ENCODE measurements at places on chromosomes 2 and 18.

DNA sequence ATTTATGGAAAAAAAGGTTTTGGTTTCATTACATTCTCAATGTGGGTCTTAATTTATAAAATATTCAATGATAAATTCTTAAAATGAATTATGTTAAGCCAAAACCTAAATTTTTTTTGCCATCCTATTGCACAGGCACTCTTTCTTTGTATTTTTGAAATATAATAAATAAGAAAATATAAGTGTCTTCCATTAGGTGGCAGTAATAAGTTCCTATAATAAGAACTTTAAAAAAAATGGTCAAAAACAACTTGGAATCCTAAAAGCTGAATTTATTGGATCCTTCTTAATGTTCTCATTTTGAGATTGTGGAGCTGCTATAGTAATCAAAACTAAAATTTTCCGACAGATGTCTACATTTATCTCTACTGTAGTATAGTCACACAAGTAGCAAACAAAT, 5.7 kb downstream of the CALCRL start:
- DNase-seq = peak; percentile 31

- DNase-seq = no peak
These were observed 72.8 kb downstream of the LYPD1 start for GRCh38 chr2:132597166-132597565.

GRCh38 chr2:68870215-68870614, 982 bp downstream of the BMP10 start:
- peak; percentile 51 for DNase-seq

DNA sequence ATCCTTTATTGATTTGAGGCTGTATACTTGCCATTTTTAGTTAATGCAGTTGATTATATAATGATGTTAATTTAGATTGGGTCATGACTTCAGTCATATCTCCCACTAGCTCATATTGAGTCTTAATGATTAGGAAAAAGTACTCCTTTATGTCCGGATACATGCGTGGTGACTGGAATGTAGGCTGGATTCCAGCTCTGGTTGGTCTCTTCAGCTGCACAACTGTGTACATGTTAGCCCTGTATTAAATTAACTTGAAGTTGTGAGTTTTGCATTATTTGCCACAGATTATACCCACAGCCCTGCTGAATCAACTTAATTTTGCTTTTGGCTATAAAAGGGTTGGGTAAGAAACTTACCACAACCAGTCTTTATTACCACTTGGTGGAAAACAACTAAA, 22.5 kb downstream of the MOB4 start:
- no peak for DNase-seq

DNA sequence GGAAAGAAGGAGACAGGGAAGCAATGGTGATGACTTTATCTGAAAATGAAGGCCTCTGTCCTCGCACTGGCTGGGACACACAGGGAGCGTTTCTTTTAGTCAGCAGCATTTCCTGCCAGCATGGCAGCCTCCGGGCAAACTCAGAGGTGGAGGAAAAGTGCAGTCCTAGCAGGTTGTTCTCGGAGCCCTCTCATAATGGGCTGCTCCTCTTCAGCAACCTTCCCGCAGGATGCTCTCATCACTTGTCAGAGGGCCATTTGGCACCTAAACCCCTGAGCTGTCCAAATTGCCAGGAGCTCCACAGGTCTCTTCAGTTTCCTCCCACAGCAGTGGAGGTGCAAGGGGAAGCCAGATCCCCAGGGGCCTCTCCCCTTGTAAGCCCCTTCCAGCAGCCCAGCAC, 6.2 kb downstream of the STK39 start:
- no peak for DNase-seq

DNA sequence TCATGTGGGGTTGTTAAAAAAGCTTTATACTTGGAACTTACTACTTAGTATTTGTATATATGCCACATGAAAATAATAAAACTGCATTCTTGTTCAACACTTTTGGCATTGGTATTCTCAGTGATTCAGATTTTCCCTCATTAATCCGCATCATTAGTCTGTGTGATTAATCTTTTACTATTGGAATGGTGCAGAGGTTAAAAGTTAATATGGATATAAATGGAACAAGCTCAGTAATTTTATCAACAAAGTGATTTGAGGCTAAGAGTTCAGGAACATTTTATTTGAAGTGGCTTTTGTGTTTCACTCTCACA, 45.4 kb upstream of the REG3G start:
- no peak for DNase-seq

DNA sequence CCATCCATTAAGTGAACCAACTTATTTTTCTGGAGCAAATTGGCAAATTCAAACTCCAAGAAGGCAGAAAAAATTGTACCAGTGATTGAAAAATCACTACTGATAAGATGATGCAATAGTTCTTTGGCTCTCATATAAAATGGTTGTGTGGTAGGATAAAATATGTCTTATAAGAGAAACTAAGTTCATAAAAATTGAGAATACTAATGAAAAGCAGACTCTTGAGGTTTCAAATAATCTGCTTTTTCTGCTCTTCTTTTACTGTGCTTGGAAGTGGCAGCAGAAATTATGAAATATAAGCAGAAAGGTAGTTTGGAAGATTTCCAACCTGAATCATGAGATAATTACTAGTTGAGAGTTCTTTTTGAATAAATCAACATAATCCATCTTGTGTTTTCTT, 61.9 kb downstream of the PPP1R1C start:
- no peak for DNase-seq

GRCh38 chr2:10876394-10876793, 35.3 kb upstream of the KCNF1 start:
- peak; percentile 84 for DNase-seq

DNA sequence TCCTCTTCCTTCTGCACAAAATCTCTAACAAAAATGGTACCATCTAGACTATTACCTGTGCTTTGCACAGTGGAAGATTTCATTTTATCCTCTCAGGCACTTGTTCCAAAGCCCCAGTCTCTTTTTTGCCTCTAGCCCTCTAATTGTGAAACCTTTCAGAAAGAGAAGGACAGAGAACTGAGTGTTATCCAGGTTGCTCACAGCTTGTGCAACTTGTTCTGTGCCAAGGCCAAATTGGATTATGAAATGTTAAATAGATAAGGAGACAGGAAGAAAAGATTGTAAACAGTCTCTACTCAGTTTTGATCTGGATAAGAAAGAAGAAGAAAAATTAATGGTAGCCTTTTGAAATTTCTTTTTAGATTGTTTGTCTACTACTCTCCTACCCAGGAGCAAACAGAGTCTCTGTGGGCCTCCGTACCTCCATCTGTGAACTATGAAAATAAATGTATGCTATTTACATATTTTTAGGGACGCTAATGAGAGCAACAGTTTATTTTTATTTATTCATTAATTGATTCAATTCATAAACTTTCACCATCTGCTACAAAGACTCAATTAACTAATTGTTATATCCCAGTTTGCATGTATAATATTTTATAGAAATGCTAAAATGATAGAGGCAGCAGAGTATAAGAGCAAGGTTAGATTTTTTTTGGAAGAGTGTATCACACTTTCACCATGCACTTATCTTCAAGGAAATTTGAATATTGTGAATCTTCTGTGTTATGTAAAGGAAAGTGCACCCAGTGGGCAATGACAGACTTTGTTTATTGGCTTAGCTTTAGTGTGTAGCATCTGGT, 339.0 kb upstream of the ETAA1 start:
- no peak for DNase-seq

DNA sequence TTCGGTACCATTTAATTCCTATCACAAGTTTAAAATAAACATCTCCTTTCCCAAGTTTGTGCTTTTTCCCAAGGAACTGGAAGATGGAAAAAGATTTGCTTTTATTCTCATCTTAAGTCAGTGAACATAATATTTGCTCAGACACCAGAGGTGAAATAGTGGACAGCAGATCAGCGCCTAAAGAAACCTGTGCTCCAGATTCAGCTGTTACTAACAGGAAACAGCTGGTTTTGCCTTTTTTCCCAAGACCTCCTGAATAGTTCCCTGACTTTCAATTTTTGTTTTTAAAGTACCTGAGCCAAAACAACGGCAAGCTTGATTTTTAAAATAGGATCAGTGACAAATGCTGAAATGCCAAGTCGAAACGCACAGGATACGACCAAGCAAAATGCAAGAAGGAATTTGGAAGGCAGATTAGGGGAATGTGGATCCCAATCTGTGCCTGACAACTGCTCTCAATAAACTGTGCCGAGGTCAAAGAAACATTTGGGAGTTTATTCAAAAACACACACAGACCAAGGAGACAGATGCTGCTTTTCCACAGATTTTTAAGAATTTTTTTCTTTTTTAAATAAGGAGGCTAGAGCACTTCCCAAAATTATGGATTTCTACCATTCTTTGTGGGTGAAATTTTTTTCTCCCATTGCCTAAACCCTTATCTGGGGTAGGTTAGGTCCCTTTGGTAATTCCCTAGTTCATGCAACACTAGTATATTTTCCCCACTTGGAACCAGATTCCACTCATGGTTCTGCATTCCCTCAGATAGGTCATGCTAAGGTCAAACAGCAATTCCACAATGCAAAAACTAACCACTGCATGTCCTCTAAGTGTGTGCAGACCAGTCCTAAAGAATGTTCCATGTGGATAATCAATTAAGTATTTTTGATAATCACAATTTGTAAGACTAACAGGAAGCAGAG, 121.5 kb upstream of the PDE1A start:
- peak; percentile 20 for DNase-seq

- no peak for DNase-seq
These were observed 37.8 kb downstream of the GORASP2 start for GRCh38 chr2:170966648-170967396.

- no peak for DNase-seq
These were observed 68.3 kb downstream of the MRO start for GRCh38 chr18:50751490-50751889.

DNA sequence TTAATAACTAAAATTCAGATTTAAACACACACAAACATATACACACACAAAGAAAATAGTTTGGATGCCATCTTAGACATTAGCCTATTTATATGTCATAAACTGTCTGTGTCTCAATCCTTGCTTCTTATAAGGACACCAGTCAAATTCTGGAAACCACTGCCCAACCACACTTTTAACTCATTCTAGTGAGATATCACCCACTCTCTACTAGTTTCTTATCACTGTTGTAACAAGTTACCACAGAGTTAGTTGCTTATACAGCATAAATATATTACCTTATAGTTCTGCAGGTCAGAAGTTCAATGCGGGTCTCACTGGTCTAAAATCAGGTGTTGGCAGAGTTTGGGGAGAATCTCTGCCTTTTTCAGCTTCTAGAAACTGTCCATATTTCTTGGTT, 239.1 kb downstream of the MTX2 start:
- no peak for DNase-seq

DNA sequence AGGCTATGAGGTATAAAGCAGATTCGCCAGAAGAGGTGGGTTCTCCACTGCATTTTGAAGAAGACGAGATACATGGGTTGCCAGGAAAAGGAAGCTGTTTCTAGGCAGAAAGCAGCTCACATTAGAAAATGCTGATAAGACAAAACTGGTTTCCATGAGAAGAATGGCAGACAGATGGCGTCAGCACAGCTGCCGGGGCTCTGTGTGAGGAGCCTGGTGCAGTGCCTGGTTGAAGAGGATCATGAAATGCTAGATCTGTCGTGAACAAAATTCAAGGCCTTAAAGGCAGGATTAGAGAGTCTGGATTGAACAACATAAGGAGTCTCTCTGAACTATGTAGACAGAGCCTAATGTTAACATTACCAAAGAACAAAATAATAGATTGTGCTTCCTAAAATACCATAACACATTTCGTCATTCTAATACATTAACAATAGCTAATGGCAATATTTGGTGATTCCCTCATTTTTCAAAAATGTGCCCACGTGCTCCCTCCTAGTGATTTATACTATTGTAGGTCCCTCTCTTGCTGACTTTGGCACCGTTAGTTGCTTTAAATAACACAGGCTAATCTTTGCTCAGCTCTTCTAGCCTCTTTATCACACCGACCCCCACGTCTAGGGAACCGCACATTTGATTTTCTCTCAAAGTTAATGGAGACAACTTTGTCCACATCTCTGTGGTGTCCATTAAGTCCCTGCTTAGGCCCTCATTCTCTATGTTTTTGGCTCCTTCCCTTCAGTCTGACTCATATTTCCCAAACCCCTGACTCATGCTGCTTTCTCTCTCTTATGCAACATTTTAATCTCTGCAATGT, 38.2 kb downstream of the EFEMP1 start:
- peak; percentile 53 for DNase-seq

DNA sequence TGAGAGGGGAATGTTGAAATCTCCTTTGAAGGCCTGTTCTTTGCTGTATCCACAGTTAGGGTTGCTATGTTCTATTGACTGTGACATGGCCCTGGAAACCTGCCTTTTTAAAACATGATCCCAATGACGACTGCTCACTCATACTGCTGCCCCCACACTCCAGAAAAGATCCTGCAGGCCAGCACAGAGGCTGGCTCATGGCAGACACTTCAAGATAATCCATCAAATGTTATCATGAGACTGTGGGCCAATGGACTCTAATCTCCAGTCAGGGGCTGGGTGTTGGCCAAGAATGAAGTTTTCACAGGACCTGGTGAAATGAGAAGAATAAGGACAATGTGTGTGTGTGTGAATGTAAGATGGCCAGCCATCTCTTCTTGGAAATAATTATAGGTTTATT, 59.0 kb upstream of the THOC1 start:
- DNase-seq = no peak

GRCh38 chr2:71879509-71880184, 268.0 kb downstream of the CYP26B1 start:
- DNase-seq = no peak

GRCh38 chr18:77344786-77345500, 95.3 kb downstream of the GALR1 start:
- no peak for DNase-seq

DNA sequence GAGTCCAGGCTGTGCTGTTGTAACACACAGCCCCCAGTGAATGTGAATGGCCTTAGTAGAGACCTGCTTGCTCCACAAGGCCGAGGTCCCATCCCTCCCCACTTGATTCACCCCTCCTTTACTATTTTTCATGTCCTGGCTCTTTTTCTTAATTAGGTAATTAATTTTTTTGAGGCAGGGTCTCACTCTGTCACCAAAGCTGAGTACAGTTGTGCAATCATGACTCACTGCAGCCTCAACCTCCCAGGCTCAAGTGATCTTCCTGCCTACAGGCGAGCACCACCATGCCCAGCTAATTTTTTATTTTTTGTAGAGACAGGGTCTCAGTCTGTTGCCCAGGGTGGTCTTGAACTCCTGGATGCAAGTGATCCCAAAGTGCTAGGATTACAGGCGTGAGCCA, 19.3 kb downstream of the FBLN7 start:
- DNase-seq = peak; percentile 44

- DNase-seq = no peak
These were observed 75.8 kb downstream of the SDC1 start for GRCh38 chr2:20148923-20149702.
